Activated CD4-positive, alpha-beta T cell treated with anti-CD3 and anti-CD28 coated beads, Interleukin-2, amount 10 ng/mL, durations not matched to agents 24 days and 14 days (primary cell): ENCODE measurements at places on chromosomes 3 and 15. TPM values are rescaled to one million over a fixed set of nuclear protein-coding genes. Genes with fewer than 3 reads are reported as not detected.

DNA sequence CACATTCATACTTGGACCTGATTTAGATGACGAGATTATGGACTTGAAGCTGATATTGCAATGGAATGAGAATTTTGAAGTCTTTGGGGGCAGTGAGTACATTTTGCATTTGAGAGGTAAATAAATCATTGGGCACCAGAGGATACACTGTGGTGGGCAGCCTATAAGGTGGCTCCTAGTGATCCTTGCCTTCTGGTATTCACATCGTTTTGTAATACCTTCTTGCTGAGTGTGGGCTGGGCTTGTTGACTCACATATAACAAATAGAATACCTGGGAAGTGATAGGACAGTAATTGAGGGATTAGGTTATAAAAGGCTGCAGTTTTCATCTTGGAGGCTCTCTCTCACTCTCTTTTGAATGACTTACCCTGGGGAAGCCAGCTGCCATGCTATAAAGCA lies 605.5 kb upstream of the KCNMB2 start:
- DNase-seq, result no peak

The CATSPER2 gene
- 8.9 and 10.0 TPM in 2 replicates for total RNA-seq

DNA sequence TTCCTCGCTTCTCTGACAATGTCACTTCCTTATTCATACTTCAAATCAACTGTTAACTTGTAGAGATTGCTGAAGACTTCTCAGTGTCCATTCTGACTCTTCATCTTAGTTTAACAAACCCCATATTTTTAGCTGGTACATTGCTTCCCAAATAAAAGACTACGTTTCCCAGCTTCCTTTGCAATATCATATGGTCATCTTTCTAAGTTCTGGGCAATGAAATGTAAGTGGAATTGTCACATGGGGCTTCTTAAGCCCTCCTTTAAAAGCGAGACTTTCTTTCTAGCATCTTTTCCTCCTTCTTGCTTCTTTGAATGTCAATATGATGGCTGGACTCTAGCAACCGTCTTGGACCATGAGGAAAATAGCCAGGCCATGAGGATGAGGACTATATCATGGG lies 239.0 kb downstream of the ZNF621 start:
- DNase-seq, result no peak

DNA sequence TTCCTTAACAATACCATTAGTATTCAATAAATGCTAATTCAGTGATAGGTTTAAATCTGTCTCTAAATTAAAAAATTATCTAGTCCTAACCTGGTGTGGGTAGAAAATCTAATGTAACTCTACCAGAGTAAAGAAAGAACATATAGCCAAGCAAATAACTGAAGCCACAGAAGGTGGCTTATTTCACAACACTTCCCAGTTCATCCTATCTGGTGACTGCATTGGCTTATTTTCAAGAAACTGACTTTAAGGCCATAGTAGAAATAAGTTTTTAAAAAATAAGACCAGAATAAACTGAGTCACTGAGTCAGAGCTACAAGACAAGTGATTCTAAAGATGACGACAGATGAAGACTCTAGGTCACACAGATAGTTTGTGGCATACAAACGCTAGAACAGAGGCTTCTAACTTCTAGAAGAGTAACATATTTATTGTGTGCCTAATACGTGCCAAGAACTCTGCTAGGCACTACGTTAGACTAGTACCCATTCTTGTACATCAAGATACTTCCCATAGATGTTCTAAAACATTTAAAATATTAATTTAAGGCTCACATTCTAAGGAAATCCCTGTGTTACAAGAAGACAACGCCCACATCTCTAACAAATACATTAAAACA lies 25.9 kb downstream of the TMCC1 start:
- DNase-seq, result no peak

The PLA2G4D gene
- total RNA-seq, result not detected in 2 replicates

DNA sequence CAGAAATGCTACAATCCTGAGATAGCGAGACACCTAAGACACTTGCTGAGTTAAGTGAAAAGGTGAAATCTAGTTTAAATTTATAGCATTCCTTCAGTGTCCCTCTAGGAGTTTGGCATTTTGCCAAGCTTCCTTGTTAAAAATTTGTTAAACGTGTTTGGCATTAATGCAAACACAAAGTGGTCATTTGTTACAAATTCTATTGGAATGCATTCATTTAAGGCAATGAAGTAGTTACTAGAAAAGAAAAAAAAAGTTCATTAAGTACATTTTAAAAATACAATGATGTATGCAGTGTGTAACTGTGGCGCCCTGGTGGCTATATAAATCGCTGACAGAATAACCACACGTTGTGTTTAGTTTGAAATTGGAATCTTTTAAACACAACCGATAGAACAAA lies 31.3 kb upstream of the WNT5A start:
- no peak for DNase-seq

GRCh38 chr3:45606991-45607712 lies 12.6 kb downstream of the LIMD1 start:
- DNase-seq, result no peak

The GABRB3 gene
- total RNA-seq, result not detected in 2 replicates

The MYL3 gene
- total RNA-seq, result not detected in 2 replicates

GRCh38 chr15:39586387-39587095 lies 5.7 kb downstream of the THBS1 start:
- DNase-seq, result no peak

The LRRC34 gene
- 4.7 and 5.8 TPM in 2 replicates for total RNA-seq

The BNC1 gene
- total RNA-seq, result not detected in 2 replicates

- DNase-seq, result no peak
These were observed 26.4 kb upstream of the TNFAIP8L3 start for GRCh38 chr15:51121118-51121517.

GRCh38 chr3:82641701-82642100 lies 880.3 kb upstream of the GBE1 start:
- no peak for DNase-seq

DNA sequence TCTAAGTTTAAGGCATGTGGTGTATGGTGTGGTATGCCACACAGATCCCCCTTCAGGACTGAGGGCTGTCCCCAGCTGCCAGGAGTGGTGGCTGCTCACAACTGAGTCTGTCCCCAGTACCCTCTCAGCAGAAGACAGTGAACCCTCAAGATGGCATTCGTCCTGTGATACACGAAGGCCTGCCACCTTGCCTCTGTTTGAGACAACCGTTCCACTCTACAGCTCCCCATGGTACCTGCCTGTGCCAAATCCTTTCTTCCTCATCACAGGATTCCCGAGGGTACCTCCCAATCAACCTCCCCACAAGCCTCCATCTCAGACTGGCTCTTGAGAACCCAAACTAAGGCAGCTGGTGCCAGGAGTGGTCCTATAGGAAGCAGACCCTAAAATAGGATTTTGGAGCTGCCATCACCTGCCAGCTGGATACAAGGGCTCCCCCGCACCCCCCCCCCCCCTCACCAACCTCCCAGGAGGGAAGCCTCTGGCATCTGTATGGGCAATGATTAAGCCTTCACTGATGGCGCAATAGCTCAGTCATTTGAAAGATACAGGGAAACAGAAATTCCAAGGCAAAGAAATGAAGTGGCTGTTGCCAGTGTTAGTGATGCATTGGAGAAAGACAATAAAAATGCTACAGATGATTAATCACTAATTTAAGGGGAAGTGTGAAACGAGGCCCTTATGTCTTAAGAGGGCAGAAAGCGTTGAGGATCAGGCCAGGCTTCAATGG lies 230.0 kb upstream of the LYSMD4 start:
- no peak for DNase-seq

The GPR149 gene
- not detected in 2 replicates for total RNA-seq

- no peak for DNase-seq
These were observed 110.4 kb downstream of the FILIP1L start for GRCh38 chr3:100003609-100004503.

- DNase-seq, result no peak
These were observed 245.6 kb downstream of the CLSTN2 start for GRCh38 chr3:140180603-140181002.

GRCh38 chr15:27271258-27271657 lies 300.3 kb downstream of the GABRG3 start:
- DNase-seq, result no peak

- DNase-seq, result no peak
These were observed 131.5 kb downstream of the SLC9A9 start for GRCh38 chr3:143716731-143717130.

GRCh38 chr3:17182166-17182565 lies 297.4 kb downstream of the PLCL2 start:
- DNase-seq, result peak; percentile 64

The RPL14 gene
- 2,598 and 2,688 TPM in 2 replicates for total RNA-seq
